ENCODE measurements at places on chromosomes 6 and 20.
A peak's percentile ranks its signal among the peaks of the same experiment; 100 is the strongest.

DNA sequence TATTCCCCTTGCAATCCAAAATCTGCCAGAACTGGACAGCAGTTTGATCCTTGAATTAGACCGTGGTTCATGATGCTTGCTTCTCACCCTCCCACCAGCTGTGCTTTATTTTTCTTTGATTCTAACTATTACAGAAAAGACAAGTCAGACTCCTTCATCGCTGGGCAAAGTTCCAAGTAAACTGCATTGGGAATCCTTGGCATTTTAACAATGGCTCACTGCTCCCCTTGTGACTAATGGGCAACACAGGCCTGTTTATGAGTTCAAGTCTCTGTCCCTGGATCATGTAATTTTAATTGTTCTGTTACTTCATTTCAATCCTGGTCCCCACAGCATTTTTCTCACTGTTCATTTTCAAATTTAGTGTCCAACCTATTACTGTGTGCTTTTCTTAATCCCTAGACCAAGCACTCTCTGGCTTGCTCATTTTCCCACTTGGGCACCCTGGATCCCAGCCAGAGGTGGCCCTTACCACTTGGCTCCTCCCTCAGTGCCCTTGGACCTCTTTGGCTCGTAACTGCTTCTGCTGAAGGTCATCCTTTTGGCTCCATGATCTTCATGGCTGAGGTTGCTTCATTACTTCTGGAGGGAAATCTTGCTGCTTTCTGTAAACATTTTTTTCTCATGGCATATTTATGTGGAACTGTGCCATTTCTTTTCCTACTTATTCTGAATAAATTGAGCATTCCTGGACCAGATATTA is 32.8 kb downstream of the PSMB9 start:
- DNase-seq, result peak; percentile 94

- no peak for DNase-seq
Observed at GRCh38 chr6:92708270-92708669, 711.1 kb downstream of the EPHA7 start.

GRCh38 chr6:145071836-145072235 is 663.5 kb downstream of the EPM2A start:
- peak; percentile 79 for DNase-seq

GRCh38 chr6:166778776-166779175 is 151.7 kb upstream of the RPS6KA2 start:
- no peak for DNase-seq

DNA sequence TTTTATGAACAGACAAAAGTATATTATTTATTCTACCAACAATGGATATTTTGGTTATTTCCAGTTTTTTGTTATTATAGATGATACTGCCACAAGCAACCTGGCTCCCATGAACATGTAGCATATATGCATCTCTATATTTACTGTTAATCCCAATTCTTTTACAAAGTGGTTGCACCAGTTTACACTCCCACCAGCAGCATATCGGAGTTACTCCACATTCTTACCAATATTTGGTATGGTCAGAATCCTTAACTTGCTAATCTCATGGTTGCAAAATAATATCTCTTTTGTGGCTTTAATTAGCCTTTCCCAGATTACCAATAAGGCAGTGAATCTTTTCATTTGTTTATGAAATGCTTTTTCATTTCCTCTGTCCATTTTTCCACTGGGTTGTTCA is 137.6 kb upstream of the CDYL start:
- no peak for DNase-seq

GRCh38 chr6:16057446-16057845 is 71.4 kb upstream of the MYLIP start:
- DNase-seq, result no peak

DNA sequence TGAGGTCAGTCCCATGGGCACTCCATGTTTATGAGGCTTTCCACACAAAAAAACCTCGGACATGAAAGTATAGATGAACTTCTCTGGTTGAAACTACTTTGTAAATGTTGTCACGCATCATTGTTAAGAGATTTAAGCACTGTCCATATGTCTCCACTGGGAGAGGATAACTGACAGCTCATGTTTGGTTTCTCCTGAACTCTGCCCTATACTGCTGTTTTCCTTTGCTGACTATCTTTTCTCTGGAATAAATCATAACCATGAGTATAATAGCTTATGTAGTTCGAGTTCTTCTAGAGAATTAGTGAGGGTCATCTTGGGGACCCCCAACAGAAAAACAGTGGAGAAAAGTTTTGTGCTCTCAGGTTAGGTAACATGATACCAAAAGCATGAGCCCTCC is 14.3 kb downstream of the THEMIS start:
- DNase-seq, result no peak

GRCh38 chr6:167115054-167115453 is 7.8 kb upstream of the CCR6 start:
- DNase-seq, result no peak

DNA sequence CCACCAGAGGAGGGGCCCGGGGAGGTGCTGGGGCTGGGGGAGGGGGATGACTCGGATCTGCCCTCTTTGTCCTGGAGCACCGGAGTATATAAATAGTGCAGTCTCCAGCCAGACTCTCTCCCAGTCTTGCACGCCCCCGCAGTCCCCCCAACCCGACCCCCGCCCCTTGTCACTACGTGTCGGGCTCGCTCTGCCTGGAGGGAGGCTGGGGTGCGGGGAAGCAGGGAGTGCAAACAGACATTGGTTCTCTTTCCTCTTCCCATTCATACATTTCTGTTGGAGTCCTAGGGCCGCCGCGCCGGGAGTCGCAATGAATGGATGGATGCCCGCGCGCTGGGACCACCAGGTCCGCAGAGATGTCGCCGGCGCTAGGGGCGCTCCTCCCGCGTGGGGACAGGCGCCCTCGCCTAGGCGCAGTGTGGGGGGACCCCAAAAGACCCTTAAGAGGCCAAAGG is 179.3 kb downstream of the TBXT start:
- DNase-seq, result no peak

GRCh38 chr6:113855500-113856374 is 1.4 kb upstream of the MARCKS start:
- DNase-seq, result peak; percentile 68

DNA sequence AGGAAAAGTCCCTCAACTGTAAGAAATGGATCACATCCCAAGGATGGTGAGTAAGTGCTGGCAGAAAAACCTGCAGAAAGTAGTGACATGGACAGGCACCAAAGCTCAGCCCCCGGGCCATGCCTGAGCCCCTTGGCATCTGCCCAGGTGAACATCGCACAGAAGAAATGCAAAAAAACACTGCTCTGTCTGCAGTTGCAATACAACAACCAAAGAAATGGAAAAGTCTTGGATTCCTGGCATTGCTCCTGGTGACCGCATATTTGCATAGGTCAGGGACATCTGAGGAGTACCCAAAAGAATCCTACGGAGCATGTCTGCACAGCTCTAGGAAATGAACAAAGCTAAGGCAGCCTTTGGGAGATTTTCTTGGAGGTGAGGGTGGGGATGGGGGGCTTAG is 63.1 kb upstream of the PTPRT start:
- no peak for DNase-seq

DNA sequence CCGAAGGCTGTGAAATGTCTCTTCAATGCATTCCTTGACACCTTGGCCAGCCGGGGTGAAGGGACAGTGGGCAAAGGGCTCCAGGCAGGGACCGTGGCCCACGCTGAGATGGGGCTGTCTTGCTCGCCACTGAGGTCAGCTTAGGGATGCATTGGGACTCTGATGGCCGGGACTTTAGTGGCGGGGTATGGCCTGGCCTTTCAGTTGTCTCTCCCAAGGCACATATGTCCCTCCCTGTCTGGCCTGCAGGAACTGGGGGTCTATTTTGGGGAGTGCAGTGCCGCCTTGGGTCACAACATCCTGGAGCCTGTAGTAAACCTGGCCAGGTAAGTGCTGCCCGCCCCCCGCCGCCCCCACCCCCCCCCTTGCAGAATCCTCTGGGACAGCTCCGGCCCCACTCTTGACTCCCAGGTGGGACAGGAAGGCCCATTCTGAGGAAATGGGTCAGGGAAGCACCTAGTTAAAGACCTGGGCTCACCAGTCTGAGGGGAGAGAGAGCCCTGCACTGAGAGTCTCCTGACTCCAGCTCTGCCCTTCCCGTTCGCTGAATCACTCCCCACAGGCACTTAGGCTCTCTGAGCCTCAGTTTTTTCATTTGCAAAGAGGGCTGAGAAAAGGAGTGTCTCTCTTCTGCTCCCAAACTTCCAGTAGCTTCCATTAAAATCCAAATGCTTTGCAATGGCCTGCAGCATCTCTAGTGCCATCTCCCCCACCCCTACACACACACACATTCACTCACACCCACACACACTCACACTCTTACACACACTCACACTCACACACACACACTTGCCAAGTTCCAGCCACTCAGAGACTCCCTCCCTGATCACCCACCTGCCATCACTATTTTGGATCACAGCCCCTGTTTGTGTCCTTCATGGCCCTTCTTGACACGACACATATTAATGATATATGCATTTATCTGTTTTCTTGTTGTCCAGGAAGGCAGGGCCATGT is 33.1 kb downstream of the RAB44 start:
- DNase-seq, result no peak

DNA sequence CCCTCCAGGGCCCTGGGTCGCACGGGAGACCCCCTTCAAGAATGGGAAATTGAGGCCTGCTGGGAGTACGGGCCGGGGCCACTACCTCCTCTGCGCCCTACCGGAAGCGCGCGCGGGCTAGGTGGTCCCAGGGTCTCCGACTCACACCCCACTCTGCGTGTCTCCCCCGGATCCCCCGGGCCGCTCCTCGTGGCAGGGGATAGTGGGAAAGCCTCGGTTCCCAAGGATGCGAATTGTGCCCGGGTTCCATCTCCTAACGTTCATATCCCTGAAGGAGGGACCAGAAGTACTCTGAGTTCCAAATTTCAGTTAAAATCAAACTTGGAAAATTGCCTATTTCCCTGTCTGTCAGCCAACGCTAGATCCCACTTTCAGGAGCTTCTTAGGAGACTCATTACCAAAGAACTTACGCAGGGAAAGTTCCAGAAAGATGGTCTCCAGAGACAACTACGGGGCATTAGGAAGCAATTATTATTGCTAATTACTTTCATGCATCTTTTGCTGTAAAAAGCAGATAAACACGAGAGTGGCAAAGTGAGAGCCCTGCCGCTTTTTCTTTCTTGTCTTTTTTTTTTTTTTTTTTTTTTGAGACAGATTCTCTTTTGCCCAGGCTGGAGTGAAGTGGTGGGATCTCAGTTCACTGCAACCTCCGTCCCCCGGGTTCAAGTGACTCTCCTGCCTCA is 858 bp downstream of the FAM83D start:
- DNase-seq, result peak; percentile 25

- DNase-seq, result peak; percentile 95
Observed at GRCh38 chr6:158869826-158870648, 50.9 kb upstream of the EZR start.

- DNase-seq, result no peak
Observed at GRCh38 chr6:37878150-37878710, 58.7 kb downstream of the ZFAND3 start.

- DNase-seq, result no peak
Observed at GRCh38 chr6:144944106-144944505, 659.0 kb downstream of the UTRN start.

GRCh38 chr6:128520436-128521281 is at the start of gene PTPRK:
PTPRK (minus strand) TSS chr6:128520599; CDS start chr6:128520358, 241 bp downstream.
- peak; percentile 94 for DNase-seq

GRCh38 chr6:109079981-109080380 is 14.7 kb downstream of the SESN1 start:
- DNase-seq, result no peak

DNA sequence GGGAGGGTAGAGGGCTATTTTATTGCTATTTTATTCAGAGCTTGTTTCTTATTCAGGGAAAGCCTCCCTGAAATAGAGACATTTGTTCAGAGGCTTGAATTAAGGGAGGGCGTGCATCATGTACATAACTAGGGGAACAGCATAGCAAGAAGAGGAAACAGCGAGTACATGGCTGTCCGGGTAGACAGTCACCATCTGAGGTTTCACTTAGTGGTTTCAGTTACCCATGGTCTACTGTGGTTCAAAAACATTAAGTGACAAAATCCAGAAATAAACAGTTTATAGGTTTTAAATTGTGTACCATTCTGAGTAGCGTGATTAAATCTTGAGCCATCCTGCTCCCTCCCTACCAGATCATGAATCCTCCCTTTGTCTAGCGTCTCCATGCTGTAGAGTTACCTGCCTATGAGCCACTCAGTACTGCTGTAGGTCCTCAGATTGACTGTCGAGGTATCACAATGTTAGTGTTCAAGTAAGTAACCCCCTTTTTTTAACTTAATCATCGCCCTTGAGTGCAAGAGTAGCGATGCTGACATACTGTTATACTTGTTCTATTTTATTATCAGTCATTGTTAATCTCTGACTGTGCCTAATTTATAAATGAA is 791.5 kb downstream of the TFAP2A start:
- no peak for DNase-seq

DNA sequence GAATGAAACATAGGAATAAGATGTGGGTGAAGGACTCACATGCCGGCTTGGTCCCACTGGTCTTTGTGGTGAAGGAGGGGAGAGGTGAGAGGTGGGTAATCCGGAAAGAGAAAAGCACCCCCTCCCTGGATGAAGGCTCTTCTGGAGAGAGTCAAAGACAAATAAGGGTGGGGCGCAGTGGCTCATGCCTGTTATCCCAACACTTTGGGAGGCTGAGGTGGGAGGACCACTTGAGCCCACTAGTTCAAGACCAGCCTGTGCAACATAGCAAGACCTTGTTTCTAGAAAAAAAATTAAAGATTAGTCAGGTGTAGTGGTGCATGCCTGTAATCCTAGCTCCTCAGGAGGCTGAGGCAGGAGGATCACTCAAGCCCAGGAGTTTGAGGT is 3.1 kb downstream of the LTB start:
- DNase-seq, result no peak

DNA sequence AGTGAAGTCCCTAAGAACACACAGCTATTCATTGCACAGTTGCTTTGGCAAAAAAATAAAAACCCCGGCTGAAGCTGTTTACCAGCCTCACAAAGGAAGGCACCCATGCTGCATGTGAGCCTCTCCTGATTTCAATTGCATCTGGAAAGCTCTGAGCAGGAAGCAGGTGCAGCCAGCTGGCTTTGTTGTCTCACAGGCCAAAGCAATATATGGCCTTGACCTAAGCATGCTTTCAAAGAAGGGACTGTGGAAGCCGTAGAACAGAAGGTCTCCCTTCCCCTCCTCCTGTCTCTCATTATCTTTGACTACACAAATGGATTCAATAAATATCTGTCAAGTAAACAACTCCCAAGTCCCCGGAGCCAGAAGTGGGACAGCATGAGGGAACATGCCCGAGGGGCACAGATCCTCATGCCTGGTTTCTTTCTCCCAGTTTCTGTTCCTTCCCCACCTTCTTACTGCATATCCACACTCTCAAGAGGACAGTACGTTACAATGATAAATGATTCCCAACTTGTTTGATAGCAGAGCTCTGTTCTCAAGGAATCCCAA is 57.2 kb upstream of the PCSK2 start:
- DNase-seq, result no peak

DNA sequence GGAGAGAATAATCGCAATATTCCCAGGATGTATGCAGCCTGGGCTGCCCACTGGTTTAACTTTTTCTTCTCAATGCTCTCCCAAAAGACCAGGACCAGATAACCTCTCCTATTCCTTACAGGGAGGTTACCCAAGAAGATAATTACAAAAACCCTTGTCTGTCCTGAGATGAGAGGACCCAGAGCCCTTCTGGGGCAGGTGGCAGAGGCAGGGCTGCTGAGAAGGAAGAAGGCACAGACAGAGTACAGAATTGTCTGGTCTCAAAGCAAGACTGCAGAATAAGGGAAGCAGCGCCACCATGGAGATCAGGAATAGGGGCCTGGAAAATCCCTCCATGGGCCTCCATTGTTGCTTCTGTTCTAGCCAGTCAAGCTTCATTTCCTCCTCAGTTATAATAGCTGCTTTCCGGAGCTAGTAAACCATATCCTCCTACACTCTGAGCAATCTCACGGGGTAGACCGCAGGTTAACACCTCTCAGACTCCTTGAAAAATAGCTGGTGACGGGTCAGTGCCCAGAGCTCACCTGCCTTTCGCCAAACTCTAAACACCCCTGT is 463 bp upstream of the HLA-DMB start:
- DNase-seq, result no peak

- DNase-seq, result peak; percentile 93
Observed at GRCh38 chr6:133609415-133610226, 279.3 kb upstream of the TCF21 start.
